ENCODE measurements at places on chromosomes 13 and 19.

DNA sequence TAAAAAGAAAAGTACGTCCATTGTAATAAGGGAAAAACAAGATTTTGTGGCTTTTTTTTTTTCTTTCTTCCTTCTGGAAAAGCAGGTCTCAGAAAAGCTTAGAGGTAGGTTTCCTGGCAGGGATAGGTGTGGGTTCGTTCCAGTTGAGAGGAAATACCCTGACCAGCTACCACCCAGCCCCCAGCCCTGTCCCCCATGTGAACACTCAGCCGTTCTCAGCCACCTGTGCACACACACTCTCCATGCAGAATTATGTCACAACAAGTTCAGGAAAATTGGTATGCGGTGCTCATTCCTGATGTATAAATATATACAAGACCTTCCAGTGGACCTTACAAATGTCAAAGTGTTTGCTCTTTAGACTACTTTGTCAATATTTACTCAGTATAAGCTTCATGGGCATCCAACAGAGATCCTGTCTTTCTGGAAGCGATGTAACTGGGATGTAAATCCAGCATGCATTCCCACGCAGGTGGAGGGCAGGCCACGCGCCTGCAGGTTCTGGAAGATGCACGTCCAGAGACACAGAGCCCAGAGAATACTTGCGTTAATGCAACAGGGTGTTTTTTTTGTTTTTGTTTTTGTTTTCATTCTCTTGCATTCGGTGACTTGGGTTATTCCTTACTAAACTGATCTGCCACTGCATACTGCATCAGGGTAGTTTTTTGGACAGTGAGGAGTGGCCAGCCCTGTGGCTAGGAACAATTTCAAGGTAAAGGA is 68.8 kb downstream of the TSHZ3 start:
- no peak for DNase-seq

GRCh38 chr13:30569901-30570576 is 47.7 kb upstream of the USPL1 start:
- DNase-seq = peak; percentile 96

- DNase-seq = no peak
These were observed 27.7 kb downstream of the LCP1 start for GRCh38 chr13:46154136-46154801.

GRCh38 chr13:65339241-65339640 is 1890.9 kb downstream of the PCDH9 start:
- DNase-seq = peak; percentile 64

- no peak for DNase-seq
These were observed 26.9 kb downstream of the ADGRE1 start for GRCh38 chr19:6914321-6914720.

DNA sequence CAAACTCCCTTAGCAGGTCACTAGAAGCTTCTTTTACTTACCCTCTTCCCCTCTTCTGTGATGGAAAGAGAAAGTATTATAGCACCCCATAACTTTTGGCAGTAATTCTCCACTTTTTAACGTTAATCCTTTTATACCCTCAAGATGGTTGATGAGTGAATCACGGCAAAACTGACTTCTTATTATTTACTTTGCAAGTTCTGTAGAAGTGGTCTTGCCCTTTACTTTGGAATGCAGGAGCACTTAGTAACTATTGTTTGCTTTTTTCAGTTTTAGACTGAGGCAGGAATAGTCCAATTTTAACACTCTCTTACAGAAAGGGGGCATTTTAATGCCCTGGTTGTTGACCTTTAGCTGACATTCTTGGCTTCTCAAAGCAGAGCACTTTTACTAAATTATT is 260.1 kb downstream of the LMO7 start:
- DNase-seq = peak; percentile 8

- DNase-seq = no peak
These were observed 162.3 kb upstream of the SERP2 start for GRCh38 chr13:44211286-44211685.

DNA sequence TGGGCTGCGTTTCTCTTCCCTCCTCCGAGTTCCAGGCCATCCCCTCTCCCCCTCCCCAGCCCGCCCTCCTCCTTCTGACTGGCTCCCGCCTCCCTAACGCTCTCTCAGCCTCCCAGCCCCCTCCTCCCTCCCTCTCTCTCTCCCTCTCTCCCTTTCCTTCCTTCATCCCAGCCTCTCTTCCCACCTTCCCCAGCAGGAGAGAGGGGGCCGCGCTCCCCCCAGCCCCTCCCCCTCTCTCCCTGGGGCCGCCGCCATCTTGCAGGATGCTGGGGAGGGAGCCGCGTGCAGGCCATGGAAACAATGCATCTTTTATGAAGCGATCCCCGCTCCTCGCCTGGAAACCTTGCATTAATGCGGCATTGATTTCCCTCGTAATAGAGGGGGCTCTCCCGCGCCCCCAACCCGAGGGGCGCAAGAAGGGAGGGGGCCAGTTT is 42.6 kb upstream of the ADGRL1 start:
- DNase-seq = peak; percentile 79

- peak; percentile 76 for DNase-seq
These were observed 1.0 kb downstream of the REX1BD start for GRCh38 chr19:18589380-18590272.

GRCh38 chr13:92807966-92808365 is 418.6 kb upstream of the GPC6 start:
- no peak for DNase-seq

DNA sequence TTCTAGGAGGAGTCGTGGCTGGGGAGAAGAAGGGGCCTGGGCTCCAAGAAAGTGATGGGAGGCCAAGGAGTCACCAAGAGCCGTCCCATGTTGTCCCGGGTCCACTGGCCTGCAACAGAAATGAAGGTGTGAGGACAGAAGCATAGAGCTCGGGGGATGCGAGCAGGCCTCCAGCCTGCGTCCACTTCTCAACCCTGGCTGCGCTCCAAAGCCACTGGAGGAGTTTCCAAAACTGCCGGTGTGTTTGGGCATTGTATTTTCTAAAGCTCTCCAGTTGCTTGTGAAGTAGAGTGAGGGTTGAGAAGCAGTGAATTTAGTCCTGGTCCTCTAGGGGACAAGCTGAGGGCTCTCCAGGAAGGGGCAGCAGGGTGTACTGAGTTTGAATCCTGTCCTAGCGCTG is 13.0 kb downstream of the FFAR2 start:
- DNase-seq = no peak

- DNase-seq = no peak
These were observed 6.9 kb downstream of the NPHS1 start for GRCh38 chr19:35845215-35846037.

- DNase-seq = no peak
These were observed 86.1 kb downstream of the FRY start for GRCh38 chr13:32117701-32118100.

DNA sequence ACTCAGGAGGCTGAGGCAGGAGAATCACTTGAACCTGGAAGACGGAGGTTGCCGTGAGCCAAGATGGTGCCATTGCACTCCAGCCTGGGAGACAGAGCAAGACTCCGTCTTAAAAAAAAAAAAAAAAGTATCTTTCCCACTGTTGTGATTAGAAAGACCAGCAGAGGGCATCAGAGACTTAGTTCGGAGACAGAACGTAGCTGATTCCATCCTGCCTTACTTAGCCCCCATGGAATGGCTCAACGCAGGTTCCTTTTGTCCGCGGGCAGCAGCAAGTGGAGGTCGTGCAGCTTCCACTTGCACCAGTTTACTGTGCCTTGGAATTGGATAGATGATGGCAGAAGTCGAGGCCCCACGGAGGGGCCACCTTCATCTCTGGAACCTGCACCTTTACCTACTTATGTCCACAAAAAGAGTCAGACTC is 8.1 kb downstream of the TIMM29 start:
- DNase-seq = peak; percentile 77

DNA sequence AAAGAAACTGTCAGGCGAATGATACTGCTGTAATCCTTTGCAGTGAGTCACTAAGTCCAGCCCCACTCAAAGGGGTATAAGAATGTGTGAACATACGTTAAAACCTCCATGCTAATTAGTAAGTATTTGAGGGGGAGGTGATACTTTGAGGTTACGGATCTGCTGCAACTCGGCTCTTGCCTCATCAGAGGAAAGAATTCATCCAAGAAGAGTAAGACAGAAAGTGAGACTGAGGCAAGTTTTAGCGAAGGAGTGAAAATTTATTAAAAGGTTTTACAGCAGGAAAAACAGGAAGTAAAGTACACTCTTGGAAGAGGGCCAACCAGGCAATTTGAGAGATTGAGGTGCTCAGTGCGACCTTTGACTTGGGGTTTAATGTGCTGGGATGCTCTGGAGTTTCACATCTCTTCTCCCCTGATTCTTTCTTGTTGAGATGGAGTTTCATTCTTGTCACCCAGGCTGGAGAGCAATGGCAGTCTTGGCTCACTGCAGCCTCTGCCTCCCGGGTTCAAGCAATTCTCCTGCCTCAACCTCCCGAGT is 9.8 kb downstream of the CLEC4M start:
- DNase-seq = peak; percentile 73

DNA sequence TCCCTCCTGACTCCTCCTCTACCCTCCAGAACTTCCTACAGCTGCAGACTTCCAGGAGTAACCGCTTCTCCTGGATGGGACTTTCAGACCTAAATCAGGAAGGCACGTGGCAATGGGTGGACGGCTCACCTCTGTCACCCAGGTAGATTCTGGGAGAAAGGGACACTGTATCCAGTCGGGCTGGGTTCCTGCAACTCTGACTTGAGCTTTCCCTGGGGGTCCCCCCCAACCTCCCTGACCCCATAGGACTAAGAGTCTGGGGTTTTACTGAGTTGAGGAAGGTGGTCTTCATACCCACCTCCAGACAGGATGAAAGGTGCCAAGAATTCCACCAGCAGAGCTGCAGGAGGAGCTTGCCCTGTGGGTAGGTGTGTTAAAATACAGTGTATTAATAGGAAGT is 4.4 kb downstream of the CLEC4M start:
- no peak for DNase-seq

DNA sequence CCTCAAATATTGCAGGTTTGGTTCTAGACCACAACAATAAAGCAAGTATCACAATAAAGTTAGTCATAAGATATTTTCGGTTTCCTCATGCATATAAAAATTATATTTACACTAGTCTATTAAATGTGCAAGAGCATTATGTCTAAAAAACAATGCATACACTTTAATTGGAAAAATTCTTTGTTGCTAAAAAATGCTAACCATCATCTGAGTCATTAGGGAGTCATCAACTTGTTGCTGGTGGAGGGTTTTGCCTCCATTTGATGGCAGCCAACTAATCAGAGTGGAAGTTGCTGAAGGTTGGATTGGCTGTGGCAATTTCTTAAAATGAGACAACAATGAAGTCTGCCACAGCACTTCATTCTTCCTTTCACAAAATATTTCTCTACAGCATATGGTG is 422.3 kb upstream of the GPC6 start:
- peak; percentile 77 for DNase-seq
